ENCODE measurements at places on chromosomes 1 and 21. TPM values are rescaled to one million over a fixed set of nuclear protein-coding genes. Genes with fewer than 3 reads are reported as not detected.
A peak's percentile ranks its signal among the peaks of the same experiment; 100 is the strongest.

DNA sequence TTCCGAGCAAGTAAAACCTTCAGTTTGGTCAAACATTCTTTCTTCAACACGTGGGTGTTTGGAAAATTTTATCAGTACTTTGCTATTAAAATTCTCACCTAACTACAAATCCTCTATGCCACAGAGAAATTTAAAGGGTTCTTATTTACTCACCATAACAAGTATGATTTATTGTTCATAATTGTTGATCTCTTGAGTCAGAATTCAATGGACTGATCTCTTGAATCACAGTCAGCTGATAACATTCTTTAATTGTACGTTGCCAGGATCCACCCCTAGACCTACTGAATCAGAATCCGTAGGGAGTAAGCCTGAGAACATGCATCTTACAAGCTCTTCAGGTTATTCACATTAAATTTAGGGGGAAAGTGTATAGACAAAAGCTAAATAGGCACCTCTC is 51.2 kb downstream of the DIPK1A start:
- no peak for DNase-seq

DNA sequence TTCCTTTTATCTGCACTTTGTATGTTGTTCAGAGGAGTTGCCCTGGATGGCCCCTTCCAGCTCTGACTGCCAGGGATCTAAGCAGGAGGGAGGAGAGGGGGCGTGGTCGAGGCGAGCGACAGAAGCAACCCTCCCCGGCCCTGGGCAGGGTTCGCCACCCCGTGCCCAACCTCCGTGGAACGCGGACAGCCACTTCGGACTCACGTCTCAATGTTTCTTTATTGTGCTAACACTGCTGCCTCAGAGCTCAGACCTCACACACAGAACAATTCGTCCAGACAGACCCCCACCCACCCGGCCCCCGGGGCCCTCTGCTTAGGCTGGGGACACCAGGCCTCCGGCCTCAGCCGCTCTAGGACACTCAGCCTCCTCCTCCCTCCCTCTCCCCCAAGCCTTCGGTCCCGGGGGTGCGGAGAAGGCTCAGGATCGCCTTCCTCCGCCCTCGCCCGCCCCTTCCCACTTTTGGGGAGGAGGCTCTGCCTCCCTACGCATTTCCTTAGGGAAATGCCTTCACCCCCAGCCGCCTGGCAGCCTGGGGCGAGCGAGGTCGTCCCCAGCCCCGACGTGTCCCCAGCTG is 8.3 kb downstream of the VSIG8 start:
- peak; percentile 73 for DNase-seq

DNA sequence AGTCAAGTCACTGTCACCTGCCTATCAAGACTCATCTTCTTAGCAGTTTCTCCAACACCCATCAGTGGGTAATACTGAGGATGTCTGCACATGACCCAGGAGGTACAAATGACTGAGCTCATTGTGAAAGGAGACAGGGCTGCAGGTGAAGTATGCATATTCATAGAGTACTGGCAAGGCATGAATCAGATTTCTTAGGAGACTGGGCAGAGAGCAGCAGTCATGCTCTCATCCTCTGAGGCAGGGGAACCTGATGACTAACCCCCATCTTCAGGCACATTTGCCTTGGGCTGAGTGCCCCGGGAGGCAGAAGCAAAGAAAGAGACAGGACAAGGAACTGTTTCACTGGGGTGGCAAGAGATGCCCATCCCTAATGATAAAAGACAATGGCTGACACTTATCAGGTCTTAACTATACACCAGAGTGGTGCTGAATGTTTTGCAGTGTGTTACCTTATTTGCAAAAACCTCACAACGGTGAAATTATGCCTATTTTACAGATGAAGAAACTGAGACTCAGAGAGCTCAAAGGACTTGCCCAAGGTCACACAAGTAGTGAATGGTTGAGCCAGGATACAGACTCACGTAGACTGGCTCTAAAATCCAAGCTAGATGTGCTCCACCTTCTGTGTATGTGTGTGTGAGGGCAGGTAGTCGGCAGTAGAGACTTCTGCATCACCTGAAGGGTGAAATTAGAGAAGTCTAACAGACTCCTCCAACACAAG is 9.2 kb upstream of the GRHL3 start:
- no peak for DNase-seq

- DNase-seq: peak; percentile 36
Measured at GRCh38 chr1:161792740-161793139, 26.6 kb downstream of the ATF6 start.

- no peak for DNase-seq
Measured at GRCh38 chr1:44235808-44236207, 22.5 kb downstream of the DMAP1 start.

GRCh38 chr1:184061396-184062003 is 10.0 kb downstream of the TSEN15 start:
- no peak for DNase-seq

DNA sequence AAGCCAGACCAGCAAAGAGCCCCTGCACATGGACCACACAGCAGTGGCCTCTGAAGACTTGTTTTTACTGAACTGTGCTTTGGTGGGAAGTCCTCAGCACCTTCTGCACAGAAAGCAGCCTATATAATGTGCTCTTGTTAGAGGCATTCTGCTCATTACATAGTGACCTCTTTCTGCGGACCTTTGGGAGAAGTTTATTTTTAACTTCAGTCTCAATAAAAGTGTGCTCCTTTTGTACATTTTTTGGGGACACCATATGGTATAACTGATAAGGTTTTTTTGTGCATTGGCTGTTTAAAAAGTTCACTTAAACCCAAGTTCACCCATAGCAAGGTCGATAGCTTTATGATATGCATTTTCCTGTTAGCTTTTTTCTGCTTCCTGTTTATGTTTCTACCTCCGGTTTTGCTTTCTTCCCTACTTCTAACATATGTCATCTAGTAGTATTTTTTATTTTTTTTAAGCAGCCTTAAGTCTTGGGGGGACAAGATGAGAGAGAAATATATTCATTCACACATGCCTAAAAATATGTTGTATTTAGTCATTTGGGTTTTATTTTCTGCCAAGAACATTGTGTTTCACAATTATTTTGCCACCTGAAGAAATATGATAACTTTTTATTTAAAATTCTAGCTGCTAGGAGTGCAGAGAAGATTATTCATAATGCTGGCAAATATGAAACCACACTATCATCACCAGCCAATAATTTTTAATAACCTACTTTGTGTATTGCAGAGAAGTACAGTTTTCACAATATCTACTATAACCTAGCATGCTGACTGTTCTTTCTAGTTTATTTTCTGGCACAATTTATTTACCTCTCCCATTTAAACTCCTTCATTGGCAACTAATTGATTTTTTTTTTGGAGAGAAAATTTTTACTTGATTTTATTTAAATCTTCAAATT is 22.9 kb upstream of the SLC19A2 start:
- DNase-seq: no peak

- no peak for DNase-seq
Measured at GRCh38 chr1:81437649-81438048, 363.1 kb upstream of the ADGRL2 start.

DNA sequence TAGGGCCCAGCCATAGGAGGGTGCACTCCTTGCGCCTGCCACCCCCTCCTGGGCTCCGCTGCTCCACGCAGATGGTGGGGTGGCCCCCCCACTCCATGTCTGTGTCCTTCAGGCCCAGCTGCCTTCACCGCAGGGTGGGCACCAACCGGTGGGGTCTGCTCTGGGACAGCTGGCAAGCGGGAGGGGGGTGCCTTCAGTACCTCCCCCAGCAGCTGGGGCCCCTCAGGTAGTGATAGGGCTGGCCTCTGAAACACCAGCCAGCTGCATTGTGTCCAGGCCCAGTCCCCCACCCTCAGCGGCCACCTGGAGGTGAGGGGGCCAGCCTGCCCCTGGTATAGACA is 360 bp downstream of the GJC2 start:
- DNase-seq: no peak

DNA sequence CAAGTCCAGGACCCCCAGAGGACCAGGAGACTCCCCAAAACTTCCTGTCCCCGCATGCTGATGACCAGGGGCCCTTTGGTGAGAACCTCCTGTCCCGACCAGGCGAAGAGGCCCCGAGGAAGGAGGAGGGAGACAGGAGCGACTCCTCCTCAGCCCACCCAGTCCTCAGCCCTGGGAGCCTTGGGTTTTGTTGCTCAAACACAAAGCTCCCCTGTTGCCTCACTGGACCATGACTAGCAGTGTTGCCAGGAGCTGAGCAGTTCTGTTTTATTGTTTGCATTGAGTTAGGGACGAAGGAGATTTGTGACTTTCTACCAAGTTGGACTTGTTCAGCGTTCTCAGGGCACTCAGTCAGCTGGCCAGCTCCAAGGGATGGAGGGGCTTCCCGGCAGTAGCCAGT is 10.0 kb downstream of the UMODL1 start:
- DNase-seq: no peak

GRCh38 chr1:37274486-37274885 is 199.9 kb upstream of the ZC3H12A start:
- no peak for DNase-seq

GRCh38 chr1:208420696-208421095 is 176.5 kb upstream of the PLXNA2 start:
- DNase-seq: no peak

DNA sequence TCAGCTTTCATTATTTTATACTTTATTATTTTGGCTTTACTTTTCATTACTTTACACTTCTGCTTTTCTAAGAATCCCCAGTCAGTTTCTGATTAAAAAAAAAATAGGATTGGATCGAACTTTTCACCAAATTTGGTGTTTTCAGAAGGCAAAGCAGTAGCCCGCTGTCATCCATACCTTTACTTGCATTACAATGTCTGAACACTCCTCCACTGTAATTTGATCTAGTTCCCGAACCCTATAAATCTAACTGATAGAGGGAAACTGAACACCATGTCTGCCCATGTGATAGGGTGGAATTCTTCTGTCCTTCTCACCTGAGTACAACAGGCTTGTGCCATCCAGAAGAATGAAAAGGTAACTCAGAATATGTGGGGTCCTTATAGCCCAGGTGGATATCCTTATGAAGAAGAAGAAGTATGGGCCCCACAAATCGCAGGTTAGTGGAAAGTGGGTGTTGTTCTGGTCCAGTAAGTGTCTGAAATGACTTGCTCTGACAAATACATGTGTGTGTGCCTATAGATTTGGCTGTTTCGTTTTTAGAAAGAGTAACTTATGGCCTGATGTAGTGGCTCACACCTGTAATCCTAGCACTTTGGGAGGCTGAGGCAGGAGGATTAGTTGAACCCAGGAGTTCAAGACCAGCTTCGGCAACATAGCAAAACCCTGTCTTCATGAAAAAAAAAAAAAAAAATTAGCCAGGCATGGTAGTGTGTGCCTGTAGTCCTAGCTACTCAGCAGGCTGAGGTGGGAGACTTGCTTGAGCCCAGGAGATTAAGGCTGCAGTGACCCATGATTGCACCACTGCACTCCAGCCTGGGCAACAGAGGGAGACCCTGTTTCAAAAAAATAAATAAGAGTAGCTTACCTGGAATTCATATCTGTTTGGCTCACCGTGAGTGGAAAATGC is 26.6 kb upstream of the CDC14A start:
- DNase-seq: no peak

- no peak for DNase-seq
Measured at GRCh38 chr21:15744926-15745325, 15.1 kb downstream of the USP25 start.

GRCh38 chr1:11335417-11336056 is 62.5 kb downstream of the UBIAD1 start:
- DNase-seq: no peak

DNA sequence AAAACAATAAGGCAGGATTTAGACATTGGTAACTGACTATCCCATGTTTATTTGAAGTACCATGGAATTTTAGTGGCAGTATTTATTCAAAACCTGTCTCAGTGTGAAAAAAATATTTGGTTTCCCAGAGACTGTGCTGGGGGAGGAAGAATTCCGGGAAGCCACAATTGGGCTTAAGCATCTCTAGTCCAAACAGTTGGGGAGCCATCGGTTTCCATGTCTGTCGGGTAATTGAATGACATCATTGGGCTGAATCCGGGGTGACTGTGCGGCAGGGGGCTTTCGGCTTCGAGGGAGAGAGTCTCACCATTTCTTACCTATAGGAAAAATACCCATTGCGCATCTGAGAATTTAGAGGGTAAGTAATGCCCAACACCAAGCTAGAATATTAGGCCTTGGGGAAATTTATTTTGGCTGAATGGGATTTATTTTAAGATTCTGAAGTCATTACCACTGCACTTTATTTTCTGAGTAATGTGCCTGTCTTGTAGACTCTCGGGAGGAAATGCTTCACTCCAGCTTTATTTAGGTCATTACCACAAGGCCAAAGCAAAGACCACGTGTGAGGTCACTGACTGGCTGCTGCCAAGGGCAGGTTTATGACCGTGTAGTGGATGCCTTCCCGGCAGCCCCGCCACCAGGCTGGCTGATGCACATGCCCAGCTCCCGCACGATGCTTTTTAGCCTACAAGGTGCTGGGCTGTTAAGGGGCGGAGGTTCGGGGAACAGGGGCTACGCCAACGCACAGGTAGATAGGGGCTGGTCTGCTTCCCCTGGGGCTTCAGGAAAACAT is 23.1 kb upstream of the UMODL1 start:
- DNase-seq: no peak

- no peak for DNase-seq
Measured at GRCh38 chr1:43991200-43991475, 261 bp upstream of the CCDC24 start.

The BRDT gene
- not detected for total RNA-seq

The TTC4 gene
- 26.0 TPM for total RNA-seq

The KCNAB2 gene
- total RNA-seq: 3.6 TPM

The ATP1B1 gene
- 626 TPM for total RNA-seq

The ABCG1 gene
- 0.19 TPM for total RNA-seq

The KCNK2 gene
- total RNA-seq: 1.1 TPM
